Activated CD4-positive, alpha-beta T cell treated with anti-CD3 and anti-CD28 coated beads, Interleukin-2, amount 10 ng/mL, durations not matched to agents 7 days and 5 days (primary cell): ENCODE measurements at places on chromosomes 16 and 17. TPM values are rescaled to one million over a fixed set of nuclear protein-coding genes. Genes with fewer than 3 reads are reported as not detected.
A peak's percentile ranks its signal among the peaks of the same experiment; 100 is the strongest.

SPECC1 gene
- 3.7 TPM for total RNA-seq

CCL15 gene
- not detected for total RNA-seq

C16orf46 gene
- total RNA-seq: not detected

CFAP97D1 gene
- total RNA-seq: not detected

IGFALS gene
- not detected for total RNA-seq

KRTAP4-1 gene
- not detected for total RNA-seq

KATNB1 gene
- 23.1 TPM for total RNA-seq

AATF gene
- 83.6 TPM for total RNA-seq

- H3K27ac ChIP-seq: no peak overlapping the region
- no peaks in the 10 kb centered on the region for H3K27me3 ChIP-seq
- H3K4me3 ChIP-seq: no peak overlapping the region
- DNase-seq: no peak
- H3K36me3 ChIP-seq: peaks cover 71% of the 10 kb centered on the region
Observed at GRCh38 chr16:22352723-22353122, 21.7 kb downstream of the CDR2 start.

GRCh38 chr17:78857266-78857665 is 16.7 kb upstream of the USP36 start:
- H3K36me3 ChIP-seq: no peaks in the 10 kb centered on the region
- no peak for DNase-seq
- H3K27me3 ChIP-seq: no peaks in the 10 kb centered on the region
- no peak overlapping the region for H3K27ac ChIP-seq

GRCh38 chr16:87930456-87930855 is 5.9 kb downstream of the CA5A start:
- peaks cover 5% of the 10 kb centered on the region for H3K4me1 ChIP-seq
- DNase-seq: no peak
- H3K4me3 ChIP-seq: no peak overlapping the region

- H3K27me3 ChIP-seq: peaks cover 48% of the 10 kb centered on the region
- no peaks in the 10 kb centered on the region for H3K4me1 ChIP-seq
- H3K27ac ChIP-seq: no peak overlapping the region
- no peaks in the 10 kb centered on the region for H3K36me3 ChIP-seq
Observed at GRCh38 chr17:45692661-45693060, 91.5 kb upstream of the CRHR1 start.

DNA sequence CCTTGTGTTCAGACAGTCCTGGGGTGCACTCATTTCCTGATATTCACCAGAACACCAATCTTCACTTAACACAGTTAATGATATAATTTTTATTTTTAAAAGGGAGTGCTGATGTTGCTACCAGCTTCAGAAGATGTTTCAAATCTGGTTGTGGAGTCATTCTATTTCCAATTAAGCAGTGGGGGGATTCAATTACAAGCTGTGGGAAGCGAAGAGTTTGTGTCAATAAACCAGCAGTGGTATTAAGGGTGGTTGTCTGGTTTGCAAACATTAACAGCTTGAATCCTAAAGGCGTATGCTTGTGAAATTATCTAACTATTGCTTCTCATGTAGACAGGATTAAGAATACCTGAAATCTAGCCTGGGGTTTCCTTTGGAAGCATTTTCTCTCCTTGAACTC is 1637.5 kb upstream of the GOT2 start:
- no peak overlapping the region for H3K27ac ChIP-seq
- H3K27me3 ChIP-seq: no peaks in the 10 kb centered on the region
- H3K4me1 ChIP-seq: no peaks in the 10 kb centered on the region
- no peaks in the 10 kb centered on the region for H3K36me3 ChIP-seq
- no peak for DNase-seq

DNA sequence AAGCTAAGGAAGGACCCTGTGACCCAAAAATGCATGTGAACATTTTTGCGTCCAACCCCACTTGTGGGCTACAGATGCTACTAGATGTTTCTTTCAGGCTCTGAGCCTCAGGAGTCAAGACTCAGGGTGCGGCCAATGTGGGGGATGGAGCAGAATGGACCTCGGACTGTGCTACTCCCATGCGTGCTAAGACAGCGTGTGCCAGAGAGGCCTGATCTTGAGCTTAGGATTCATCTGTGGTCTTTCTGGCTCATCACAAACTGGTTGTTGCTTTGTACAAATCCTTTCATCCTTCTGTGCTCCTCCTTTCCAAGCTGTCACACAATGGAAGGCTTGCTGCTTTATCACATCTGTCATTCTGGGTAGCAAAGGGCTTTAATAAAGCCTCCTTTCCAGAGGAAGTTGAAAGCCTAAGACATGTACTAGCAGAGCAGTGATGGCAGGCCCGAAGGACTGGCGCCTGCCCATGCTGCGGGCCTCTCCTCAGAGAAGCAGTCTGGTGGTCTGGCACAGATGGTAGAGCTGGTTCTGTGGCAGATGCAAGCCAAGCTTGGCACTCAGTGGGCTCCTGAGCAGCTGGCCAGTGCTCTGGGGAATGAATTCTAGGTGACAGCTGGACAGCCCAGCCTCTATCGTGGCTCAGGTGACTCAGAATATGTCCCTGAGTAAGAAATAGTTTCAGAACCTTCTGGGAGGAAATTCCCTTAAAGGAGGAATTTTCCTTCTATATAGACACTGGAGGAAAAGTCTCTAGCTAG is 27.8 kb downstream of the COG4 start:
- H3K4me1 ChIP-seq: peaks cover 21% of the 10 kb centered on the region
- peaks cover 58% of the 10 kb centered on the region for H3K36me3 ChIP-seq
- H3K27me3 ChIP-seq: no peaks in the 10 kb centered on the region
- DNase-seq: no peak
- no peak overlapping the region for H3K27ac ChIP-seq

DNA sequence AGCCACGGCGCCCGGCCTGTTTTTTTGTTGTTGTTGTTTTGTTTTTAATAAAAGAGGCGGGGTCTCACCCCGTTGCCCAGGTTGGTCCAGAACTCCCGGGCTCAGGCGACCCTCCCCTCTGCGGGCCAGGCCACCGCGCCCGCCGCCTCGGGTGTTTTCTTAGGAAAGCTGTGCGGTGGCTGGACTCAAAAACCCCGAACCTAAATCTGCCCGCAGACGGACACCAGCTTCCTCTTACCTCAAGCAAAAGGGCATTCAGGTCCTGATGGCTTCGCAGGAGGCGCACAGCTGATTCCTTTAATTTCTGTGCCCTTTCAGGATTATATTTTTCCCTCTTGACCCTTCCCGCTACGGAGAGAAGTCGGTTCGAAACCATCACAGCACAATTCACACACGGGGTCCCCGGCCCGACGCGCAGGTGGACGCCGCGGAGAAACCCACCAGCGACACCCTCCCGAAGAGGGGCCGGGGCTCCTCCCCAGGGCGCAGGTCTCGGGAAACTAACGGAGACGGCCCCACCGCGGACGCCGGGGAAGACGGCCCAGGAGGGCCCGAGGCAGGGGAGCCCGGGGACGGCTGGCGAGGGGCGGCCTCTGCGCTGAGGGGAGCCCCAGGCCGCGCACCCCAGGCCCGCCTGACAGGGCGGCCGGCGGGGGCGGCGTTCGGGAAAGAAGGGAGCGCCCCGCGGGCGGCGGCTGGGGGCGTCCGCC is 653 bp downstream of the FANCA start:
- peak overlapping the region; percentile 81 for H3K27ac ChIP-seq
- no peaks in the 10 kb centered on the region for H3K27me3 ChIP-seq
- peaks cover 10% of the 10 kb centered on the region for H3K36me3 ChIP-seq
- peaks cover 40% of the 10 kb centered on the region for H3K4me1 ChIP-seq
- DNase-seq: no peak

GRCh38 chr17:38900978-38901656 is 24.3 kb upstream of the LASP1NB start:
- no peak overlapping the region for H3K4me3 ChIP-seq
- peak; percentile 24 for DNase-seq
- peaks cover 56% of the 10 kb centered on the region for H3K4me1 ChIP-seq
- H3K27ac ChIP-seq: peak overlapping the region; percentile 82
- no peaks in the 10 kb centered on the region for H3K27me3 ChIP-seq
- peaks cover 71% of the 10 kb centered on the region for H3K36me3 ChIP-seq

GRCh38 chr17:80970044-80970761 is 21.4 kb upstream of the CHMP6 start:
- H3K4me1 ChIP-seq: peaks cover 9% of the 10 kb centered on the region
- H3K27me3 ChIP-seq: peaks cover 4% of the 10 kb centered on the region
- H3K36me3 ChIP-seq: peaks cover 3% of the 10 kb centered on the region
- H3K4me3 ChIP-seq: no peak overlapping the region
- peak overlapping the region; percentile 57 for H3K27ac ChIP-seq
- peak; percentile 61 for DNase-seq

DNA sequence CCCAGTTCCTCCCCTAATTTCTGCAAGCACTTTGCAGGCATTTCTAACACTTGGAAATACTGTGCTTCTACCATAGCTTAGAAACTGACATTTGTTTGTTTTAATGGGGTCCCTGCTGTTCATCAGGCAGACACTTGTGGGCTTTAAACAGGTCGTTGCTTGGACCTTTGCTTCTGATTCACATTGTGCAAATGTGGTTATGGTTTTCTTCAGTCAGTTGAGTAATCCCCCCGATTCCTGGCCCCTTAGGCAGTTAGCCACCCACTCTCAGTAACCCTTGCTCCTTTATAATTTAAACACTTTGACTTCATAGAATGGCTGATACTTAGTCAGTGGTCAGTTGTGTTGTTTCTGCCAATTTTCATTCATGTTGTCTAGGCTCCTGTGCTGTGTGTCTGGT is 39.4 kb downstream of the SLC47A1 start:
- H3K27me3 ChIP-seq: peaks cover 12% of the 10 kb centered on the region
- H3K36me3 ChIP-seq: no peaks in the 10 kb centered on the region
- H3K4me1 ChIP-seq: no peaks in the 10 kb centered on the region
- no peak for DNase-seq
- no peak overlapping the region for H3K4me3 ChIP-seq

GRCh38 chr17:77802333-77802615 is 156.2 kb upstream of the TNRC6C start:
- H3K4me1 ChIP-seq: no peaks in the 10 kb centered on the region
- H3K36me3 ChIP-seq: no peaks in the 10 kb centered on the region
- no peak for DNase-seq
- H3K4me3 ChIP-seq: no peak overlapping the region
- peaks cover 23% of the 10 kb centered on the region for H3K27me3 ChIP-seq

- H3K36me3 ChIP-seq: peaks cover 33% of the 10 kb centered on the region
- H3K27me3 ChIP-seq: no peaks in the 10 kb centered on the region
- peak; percentile 60 for DNase-seq
- H3K4me3 ChIP-seq: no peak overlapping the region
- H3K4me1 ChIP-seq: peaks cover 47% of the 10 kb centered on the region
- peak overlapping the region; percentile 39 for H3K27ac ChIP-seq
Observed at GRCh38 chr16:57994778-57995177, 5.7 kb downstream of the ZNF319 start.

- H3K36me3 ChIP-seq: peaks cover 10% of the 10 kb centered on the region
- H3K4me1 ChIP-seq: peaks cover 61% of the 10 kb centered on the region
- no peaks in the 10 kb centered on the region for H3K27me3 ChIP-seq
- DNase-seq: no peak
Observed at GRCh38 chr17:59373882-59374495, 42.5 kb downstream of the YPEL2 start.

GRCh38 chr16:75264457-75264998 is 13.1 kb upstream of the BCAR1 start:
- peak overlapping the region; percentile 46 for H3K27ac ChIP-seq
- no peaks in the 10 kb centered on the region for H3K36me3 ChIP-seq
- H3K4me3 ChIP-seq: no peak overlapping the region
- peaks cover 40% of the 10 kb centered on the region for H3K27me3 ChIP-seq

GRCh38 chr17:76176701-76177574 is 35.9 kb upstream of the FOXJ1 start:
- peaks cover 41% of the 10 kb centered on the region for H3K36me3 ChIP-seq
- no peak overlapping the region for H3K4me3 ChIP-seq
- H3K27me3 ChIP-seq: no peaks in the 10 kb centered on the region

- H3K27ac ChIP-seq: peak overlapping the region; percentile 98
- H3K4me1 ChIP-seq: peaks cover 56% of the 10 kb centered on the region
- H3K36me3 ChIP-seq: peaks cover 18% of the 10 kb centered on the region
- DNase-seq: peak; percentile 60
Observed at GRCh38 chr17:68238164-68238870, 9.5 kb upstream of the AMZ2 start.

- no peaks in the 10 kb centered on the region for H3K27me3 ChIP-seq
- H3K36me3 ChIP-seq: no peaks in the 10 kb centered on the region
- no peak overlapping the region for H3K4me3 ChIP-seq
- DNase-seq: no peak
- H3K27ac ChIP-seq: no peak overlapping the region
- H3K4me1 ChIP-seq: no peaks in the 10 kb centered on the region
Observed at GRCh38 chr16:49548325-49548970, 174.8 kb downstream of the C16orf78 start.

DNA sequence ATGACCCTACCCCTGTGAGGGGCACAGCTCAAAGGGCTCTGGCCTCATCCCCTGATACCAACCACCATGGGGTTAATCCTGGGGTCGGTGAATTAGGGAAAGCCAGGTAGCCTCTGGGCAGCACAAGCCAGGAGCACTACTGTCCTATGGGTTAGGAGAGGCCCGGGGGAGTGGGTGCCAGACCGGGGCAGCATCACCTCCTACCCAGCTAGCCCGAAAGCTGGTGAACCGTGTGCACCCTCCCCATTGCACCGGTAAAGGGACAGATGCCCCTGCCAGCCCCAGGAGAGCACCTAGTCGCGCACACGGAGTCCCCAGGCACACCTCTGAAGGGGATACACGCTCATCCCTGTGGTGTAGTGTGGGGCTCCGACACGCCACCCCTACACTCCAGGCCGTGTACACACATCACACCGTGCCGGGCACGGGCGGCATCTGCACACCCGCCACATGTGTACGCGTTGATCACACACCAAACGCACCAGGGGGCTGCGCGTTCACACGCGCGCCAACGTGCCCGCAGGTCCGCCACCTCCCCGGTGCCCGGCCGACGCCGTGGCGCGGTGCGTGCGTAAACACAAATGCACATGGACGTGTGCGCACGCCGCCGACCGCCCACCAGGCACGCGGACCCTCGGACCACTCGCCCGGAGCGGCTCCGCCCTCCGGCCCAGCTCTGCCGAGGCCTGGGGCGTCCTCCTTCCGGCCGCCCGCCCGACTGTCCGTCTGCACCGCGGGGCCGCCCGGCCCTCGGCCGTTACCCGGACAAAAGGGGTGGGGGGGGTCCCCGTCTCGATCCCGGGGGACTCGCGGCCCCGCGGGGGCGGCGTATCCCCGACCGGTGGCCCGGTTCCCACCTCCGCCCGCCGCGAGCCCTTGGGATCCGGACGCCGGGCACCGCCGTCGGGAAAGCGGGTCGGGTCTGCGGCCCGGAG is 785 bp downstream of the UBALD1 start:
- no peaks in the 10 kb centered on the region for H3K36me3 ChIP-seq
- H3K27ac ChIP-seq: peak overlapping the region; percentile 72
- peak; percentile 38 for DNase-seq
- no peaks in the 10 kb centered on the region for H3K27me3 ChIP-seq

GRCh38 chr16:85515319-85515745 is 97.8 kb upstream of the GSE1 start:
- DNase-seq: no peak
- no peak overlapping the region for H3K27ac ChIP-seq
- H3K4me3 ChIP-seq: no peak overlapping the region
- no peaks in the 10 kb centered on the region for H3K36me3 ChIP-seq
